ENCODE measurements at places on chromosomes 16 and 17.

- no peak for DNase-seq
These were observed 296.9 kb downstream of the TMEM114 start for GRCh38 chr16:8293413-8293812.

- no peak for DNase-seq
These were observed 381 bp upstream of the HSD11B2 start for GRCh38 chr16:67430504-67430976.

- no peak for DNase-seq
These were observed 28.0 kb upstream of the SOX9 start for GRCh38 chr17:72092710-72093322.

- DNase-seq = no peak
These were observed 38.7 kb upstream of the FOXJ1 start for GRCh38 chr17:76179496-76180467.

DNA sequence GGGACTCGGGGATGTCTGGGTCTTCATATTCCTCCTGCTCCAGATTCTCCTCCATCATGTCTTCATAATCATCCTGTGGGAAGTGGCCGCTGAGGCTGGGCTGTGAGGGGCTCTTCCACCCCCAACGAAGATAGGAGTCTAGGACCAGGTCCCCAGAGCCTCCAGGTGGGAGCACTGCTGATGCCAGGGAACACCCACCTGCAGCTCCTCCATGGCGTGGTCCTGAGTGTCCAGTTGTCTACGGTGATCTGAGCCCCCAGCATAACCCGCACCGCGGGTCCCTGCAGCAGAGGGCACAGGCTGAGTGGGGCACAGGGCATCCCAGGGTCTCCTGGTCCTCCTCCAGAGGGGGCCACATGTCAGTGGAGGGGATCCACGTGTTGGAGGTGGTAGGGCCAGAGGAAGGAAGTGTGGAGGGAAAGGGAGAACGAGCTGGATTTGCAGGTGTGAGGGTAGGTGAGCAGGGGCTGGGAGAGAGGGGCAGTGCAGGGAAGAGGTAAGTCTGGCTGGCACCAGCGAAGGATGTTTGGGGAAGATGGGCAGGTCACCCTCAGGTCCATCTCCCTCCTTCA is 5.2 kb downstream of the SLC4A1 start:
- DNase-seq = no peak

- no peak for DNase-seq
These were observed 237.3 kb upstream of the CDH5 start for GRCh38 chr16:66129196-66129595.

Measured in activated CD4-positive, alpha-beta T cell treated with anti-CD3 and anti-CD28 coated beads for 24 hours (primary cell).